ENCODE measurements at places on chromosomes 11 and 22. TPM values are rescaled to one million over a fixed set of nuclear protein-coding genes. Genes with fewer than 3 reads are reported as not detected.

DNA sequence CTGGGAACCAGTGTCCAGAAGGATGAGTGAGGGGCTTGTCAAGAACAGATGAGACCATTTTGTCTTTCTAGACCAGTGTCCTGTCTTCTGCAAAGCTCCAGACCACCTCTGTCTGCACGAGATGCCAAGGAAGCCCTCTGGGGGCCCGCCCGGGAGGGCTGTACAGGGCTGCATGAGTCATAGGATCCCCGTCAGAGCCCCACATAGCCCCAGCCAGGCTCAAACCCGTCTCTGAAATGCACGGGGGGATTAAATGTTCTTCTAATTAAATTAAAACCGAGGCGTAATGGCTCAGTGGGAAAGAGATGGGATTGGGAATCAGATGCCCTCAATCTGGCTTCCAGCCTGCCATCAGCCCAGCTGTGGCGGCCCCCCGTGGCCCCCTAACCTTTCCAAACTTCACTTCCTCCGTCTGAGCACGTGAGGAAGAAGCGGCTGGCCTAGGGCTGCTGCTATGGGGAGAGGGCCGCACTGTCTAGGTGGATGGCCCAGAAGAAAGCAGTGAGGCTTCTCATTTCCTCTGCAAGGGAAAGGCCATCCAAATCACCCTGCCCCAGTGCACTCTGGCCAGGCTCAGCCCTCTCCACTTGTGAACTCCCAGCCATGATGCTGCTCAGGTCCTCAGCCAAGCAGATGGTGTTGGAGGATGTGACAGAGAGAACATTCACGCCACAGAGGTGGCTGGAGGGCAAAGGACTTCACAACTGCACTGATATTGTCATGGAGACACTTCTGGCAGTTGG lies 32.8 kb downstream of the KCNQ1OT1 start:
- no peaks in the 10 kb centered on the region for H3K27me3 ChIP-seq
- H3K36me3 ChIP-seq: no peaks in the 10 kb centered on the region
- no peak overlapping the region for H3K4me3 ChIP-seq

GRCh38 chr11:78925387-78925786 lies 350.7 kb upstream of the NARS2 start:
- no peak overlapping the region for H3K4me3 ChIP-seq
- no peaks in the 10 kb centered on the region for H3K27me3 ChIP-seq
- no peaks in the 10 kb centered on the region for H3K36me3 ChIP-seq
- H3K4me1 ChIP-seq: peaks cover 5% of the 10 kb centered on the region
- no peak for DNase-seq

The DKK3 gene
- 84.7 TPM for total RNA-seq

DNA sequence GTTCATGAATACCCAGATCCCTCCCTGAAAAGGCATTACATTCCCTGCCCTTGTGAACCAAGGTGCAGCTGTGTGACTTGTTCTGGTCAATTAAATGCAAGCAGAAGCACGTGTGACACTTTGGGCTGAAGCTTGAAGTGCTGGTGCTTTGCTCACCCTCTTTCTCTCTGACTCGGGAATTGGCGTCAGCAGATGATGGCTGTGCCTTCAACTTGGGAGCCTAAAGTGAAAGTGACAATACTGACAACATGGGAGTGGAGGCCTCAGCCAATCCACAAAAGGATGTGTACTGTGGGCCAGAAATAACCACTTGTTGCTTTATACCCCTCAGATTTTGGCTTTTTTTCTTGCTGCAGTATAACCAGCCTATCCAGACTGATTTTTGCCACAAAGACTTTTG lies 148.3 kb upstream of the THY1 start:
- H3K4me3 ChIP-seq: no peak overlapping the region
- H3K27me3 ChIP-seq: no peaks in the 10 kb centered on the region
- DNase-seq: no peak
- H3K36me3 ChIP-seq: no peaks in the 10 kb centered on the region
- H3K4me1 ChIP-seq: peaks cover 14% of the 10 kb centered on the region

DNA sequence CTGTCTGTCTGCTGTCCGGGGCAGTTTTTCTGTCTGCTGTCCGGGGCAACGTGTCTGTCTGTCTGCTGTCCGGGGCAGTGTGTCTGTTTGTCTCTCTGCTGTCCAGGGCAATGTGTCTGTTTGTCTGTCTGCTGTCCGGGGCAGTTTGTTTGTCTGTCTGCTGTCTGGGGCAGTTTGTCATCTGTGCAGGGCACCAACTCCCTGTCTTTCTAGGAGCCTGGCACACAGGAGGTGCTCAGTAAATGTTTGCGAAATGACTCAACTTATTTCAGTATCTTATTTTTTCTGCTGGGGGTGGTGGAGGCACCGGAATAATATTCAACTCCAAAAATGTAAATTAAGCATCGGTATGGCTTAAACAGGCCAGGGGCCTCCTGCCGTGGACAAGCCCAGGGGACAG lies 12.0 kb upstream of the TTLL12 start:
- H3K27ac ChIP-seq: no peak overlapping the region
- H3K4me3 ChIP-seq: no peak overlapping the region
- DNase-seq: no peak
- no peaks in the 10 kb centered on the region for H3K36me3 ChIP-seq

The NPTXR gene
- 6.1 TPM for total RNA-seq

The SIRT3 gene
- 12.5 TPM for total RNA-seq

DNA sequence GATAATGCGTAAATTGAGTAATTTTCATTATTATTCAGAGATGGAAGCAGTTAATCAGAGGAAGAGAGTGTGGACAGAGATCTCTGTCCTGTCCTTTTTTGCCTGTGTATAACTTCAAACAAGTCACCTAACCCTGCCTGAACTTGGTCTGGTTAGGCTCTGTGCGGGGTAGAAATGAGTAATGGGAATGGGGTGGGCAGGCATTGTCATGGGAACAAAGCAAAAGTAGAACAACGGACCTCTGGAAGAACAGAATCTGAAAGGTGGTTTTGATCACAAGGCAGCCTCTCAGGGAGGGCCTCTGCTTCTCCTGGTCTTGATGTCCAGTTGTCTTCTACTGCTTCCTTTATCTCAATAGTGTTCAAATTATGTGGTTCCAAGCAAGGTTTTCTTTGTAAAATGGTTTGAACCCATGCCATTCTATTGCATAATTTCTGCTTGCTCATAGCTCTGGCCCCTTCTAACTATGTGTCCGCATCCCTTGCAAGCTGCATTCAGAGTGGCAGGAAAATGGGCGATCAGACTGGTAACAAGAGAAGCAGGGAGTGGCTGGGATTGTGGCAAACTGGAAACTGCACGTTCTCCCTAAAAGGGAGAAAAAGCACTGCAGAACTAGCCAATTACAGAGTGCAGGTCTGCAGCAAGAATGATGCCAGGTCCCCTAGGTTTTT lies 76.1 kb downstream of the PRR5L start:
- no peaks in the 10 kb centered on the region for H3K36me3 ChIP-seq
- H3K4me3 ChIP-seq: no peak overlapping the region
- H3K27me3 ChIP-seq: peaks cover 8% of the 10 kb centered on the region
- H3K27ac ChIP-seq: no peak overlapping the region
- no peaks in the 10 kb centered on the region for H3K4me1 ChIP-seq
- no peak for DNase-seq

The LARGE2 gene
- total RNA-seq: not detected

DNA sequence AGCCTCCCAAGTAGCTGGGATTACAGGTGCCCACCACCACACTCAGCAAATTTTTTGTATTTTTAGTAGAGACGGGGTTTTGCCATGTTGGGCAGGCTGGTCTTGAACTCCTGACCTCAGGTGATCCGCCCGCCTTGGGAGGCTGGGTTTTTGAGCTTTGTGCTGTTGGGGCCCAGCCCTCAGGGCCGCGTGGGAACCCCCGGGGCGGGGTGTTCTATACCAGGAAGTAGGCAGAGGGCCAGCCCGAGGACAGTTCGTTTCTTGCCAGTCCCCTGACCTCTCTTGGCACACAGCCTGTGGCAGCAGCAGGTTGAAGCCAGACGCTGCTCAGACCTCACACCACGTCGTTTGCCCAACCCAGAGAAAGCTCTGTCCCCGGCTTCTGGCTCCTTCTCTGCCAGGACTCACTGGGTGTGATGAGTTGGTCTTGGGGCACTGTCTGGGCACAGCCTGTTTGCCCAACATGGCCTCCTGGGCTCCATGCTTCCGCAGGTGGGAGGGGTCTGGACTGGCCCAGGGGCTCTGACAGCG lies 24.9 kb upstream of the CHKA start:
- no peaks in the 10 kb centered on the region for H3K27me3 ChIP-seq
- H3K27ac ChIP-seq: no peak overlapping the region
- no peak overlapping the region for H3K4me3 ChIP-seq
- peak; percentile 89 for DNase-seq
- H3K36me3 ChIP-seq: no peaks in the 10 kb centered on the region

The LRRC74B gene
- total RNA-seq: not detected

- no peak for DNase-seq
- no peaks in the 10 kb centered on the region for H3K27me3 ChIP-seq
- H3K4me1 ChIP-seq: no peaks in the 10 kb centered on the region
- H3K36me3 ChIP-seq: no peaks in the 10 kb centered on the region
These were observed 37.2 kb upstream of the GRAMD1B start for GRCh38 chr11:123392844-123393243.

- H3K27ac ChIP-seq: peak overlapping the region; percentile 93
- peaks cover 49% of the 10 kb centered on the region for H3K36me3 ChIP-seq
- H3K4me1 ChIP-seq: peaks cover 26% of the 10 kb centered on the region
These were observed 631 bp upstream of the C22orf39 start for GRCh38 chr22:19448076-19448607.

DNA sequence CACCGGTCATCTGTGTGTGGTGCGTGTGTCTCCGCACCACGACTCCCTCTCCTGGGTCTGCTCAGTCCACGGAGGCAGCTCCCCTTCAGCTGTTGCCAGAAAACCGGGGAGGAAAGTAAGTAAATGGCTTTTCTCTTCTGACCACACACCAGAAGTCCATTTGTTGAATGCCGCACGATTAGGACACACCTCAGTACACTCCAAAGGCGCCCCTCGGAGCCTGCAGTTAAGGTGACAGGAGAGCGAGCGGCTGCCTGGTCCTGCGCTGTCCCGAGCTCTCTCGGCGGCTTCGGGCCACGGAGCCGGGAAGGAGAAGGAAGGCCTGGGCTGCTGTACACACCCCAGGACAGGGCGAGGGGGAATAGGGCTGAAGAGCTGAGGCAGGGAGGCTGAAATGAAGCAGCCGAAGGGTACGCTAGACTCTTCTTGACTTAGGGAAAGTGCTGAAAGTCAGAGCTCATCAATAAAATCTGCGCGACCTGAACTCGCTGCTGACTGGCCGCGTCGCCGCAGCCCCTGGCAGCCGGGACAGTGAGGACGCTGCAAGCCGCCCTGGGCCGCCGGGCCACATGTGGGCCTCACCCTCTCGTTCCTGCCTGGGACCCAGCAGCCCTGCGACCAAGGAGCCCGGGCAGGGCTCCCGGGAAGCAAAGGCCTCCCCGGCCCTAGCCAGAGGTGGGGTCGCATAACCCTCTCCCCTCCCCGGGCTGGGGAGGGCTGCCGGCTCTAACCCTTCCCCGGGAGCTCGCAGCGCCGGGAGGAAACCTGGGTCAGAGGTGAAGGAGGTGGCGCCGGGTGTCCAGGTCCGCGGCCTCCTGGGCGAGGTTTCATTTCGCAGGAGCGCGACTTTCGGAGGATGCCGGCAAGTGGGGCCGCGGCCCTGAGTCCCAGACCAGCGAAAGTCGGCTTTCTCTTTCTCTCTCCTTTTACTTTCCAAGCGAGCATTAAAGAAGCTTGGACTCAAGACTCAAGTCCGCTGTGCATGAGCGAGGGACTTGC lies 1.6 kb upstream of the PAX6 start:
- peak overlapping the region; percentile 32 for H3K4me3 ChIP-seq
- no peaks in the 10 kb centered on the region for H3K4me1 ChIP-seq
- peaks cover 100% of the 10 kb centered on the region for H3K27me3 ChIP-seq
- no peaks in the 10 kb centered on the region for H3K36me3 ChIP-seq

- no peak overlapping the region for H3K4me3 ChIP-seq
- H3K27ac ChIP-seq: no peak overlapping the region
- H3K27me3 ChIP-seq: peaks cover 27% of the 10 kb centered on the region
- H3K36me3 ChIP-seq: no peaks in the 10 kb centered on the region
- peaks cover 12% of the 10 kb centered on the region for H3K4me1 ChIP-seq
- no peak for DNase-seq
These were observed 3.3 kb downstream of the SYT7 start for GRCh38 chr11:61577383-61578118.

GRCh38 chr11:44763121-44763820 lies 36.5 kb downstream of the TSPAN18 start:
- peaks cover 82% of the 10 kb centered on the region for H3K4me1 ChIP-seq
- H3K4me3 ChIP-seq: no peak overlapping the region
- no peaks in the 10 kb centered on the region for H3K36me3 ChIP-seq
- DNase-seq: peak; percentile 35
- H3K27ac ChIP-seq: peak overlapping the region; percentile 85

The OR4A16 gene
- not detected for total RNA-seq

- H3K4me3 ChIP-seq: no peak overlapping the region
- H3K27me3 ChIP-seq: no peaks in the 10 kb centered on the region
- peaks cover 44% of the 10 kb centered on the region for H3K4me1 ChIP-seq
- no peak for DNase-seq
- H3K27ac ChIP-seq: peak overlapping the region; percentile 46
These were observed 104.7 kb upstream of the RRM1 start for GRCh38 chr11:3989921-3990290.

The GRAP2 gene
- total RNA-seq: 1.4 TPM

DNA sequence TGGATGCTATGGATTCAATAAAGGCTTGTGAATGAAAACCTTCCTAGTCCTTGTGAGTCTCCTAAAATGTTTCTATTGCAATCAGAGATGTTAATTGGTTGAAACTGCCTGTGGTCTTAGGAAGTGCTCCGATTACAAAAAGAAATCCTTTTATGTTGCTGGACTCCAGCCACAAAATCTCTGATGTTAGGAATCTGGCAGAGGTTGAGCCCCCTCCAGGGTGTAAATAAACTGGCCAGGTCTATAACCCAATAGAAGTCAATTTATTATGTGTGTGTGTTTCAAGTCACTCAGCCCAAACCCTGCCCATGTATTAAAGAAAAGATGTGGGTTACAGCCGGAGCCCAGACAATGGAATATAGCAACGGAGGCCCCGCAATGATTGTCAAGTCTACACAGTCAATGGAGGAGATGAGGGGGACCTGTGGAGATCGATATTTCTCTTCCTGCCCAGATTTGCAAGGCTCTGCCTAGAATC lies 218.1 kb upstream of the SORL1-AS1 start:
- no peak for DNase-seq
- no peaks in the 10 kb centered on the region for H3K36me3 ChIP-seq
- peak overlapping the region; percentile 16 for H3K4me3 ChIP-seq
- H3K27ac ChIP-seq: peak overlapping the region; percentile 90
- H3K4me1 ChIP-seq: no peaks in the 10 kb centered on the region

DNA sequence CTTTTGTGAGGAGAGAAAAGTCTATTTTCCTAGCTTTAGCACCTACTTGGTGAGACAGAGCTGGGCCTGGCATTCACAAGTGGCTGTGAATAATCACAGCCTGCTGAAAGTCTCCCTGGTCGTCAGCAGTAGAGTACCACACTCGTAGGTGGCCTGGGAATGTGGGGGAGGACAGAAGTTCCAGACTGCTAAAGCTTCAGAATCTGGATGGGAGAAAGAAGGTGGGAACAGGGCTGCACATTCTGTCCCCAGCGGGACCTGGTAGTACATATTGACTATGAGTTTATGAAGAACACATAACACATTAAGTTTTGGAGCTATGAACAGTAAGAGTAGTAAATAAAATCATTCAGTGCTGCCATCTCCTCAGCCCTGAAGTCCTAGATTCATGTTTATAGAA lies 19.0 kb upstream of the LIMK2 start:
- no peak overlapping the region for H3K4me3 ChIP-seq
- no peaks in the 10 kb centered on the region for H3K4me1 ChIP-seq
- DNase-seq: no peak
- no peaks in the 10 kb centered on the region for H3K27me3 ChIP-seq
- H3K27ac ChIP-seq: no peak overlapping the region

The C11orf68 gene
- 24.6 TPM for total RNA-seq

- no peak overlapping the region for H3K27ac ChIP-seq
- no peak overlapping the region for H3K4me3 ChIP-seq
- no peaks in the 10 kb centered on the region for H3K4me1 ChIP-seq
- DNase-seq: no peak
These were observed 80.6 kb upstream of the TIMP3 start for GRCh38 chr22:32720924-32721323.

All from sigmoid colon (tissue), 7 donors.